ENCODE measurements at places on chromosomes 12 and 14.

- DNase-seq = no peak
Measured at GRCh38 chr12:66624806-66625205, 54.1 kb downstream of the GRIP1 start.

DNA sequence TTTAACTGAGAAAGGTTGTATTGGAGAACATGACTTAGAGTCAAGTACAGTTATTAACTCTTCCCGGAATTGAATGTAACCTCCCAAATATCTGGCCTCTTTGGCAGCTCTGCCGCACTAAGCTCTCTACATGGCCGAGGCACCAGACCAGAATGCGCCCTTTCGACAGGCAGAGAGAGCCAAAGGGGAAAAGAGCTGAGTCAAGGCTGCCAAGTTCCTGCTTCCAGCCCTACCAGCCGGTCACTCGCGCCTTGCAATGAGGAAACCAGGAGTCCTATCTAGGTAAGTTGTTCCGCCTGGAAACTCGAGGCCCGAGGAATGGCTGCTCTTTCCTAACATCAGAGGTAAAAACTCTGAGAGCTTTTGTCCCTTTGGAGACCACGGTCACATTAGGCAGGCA, 172.2 kb downstream of the BRMS1L start:
- DNase-seq = no peak

- no peak for DNase-seq
Measured at GRCh38 chr12:110940933-110941332, 20.6 kb upstream of the MYL2 start.

DNA sequence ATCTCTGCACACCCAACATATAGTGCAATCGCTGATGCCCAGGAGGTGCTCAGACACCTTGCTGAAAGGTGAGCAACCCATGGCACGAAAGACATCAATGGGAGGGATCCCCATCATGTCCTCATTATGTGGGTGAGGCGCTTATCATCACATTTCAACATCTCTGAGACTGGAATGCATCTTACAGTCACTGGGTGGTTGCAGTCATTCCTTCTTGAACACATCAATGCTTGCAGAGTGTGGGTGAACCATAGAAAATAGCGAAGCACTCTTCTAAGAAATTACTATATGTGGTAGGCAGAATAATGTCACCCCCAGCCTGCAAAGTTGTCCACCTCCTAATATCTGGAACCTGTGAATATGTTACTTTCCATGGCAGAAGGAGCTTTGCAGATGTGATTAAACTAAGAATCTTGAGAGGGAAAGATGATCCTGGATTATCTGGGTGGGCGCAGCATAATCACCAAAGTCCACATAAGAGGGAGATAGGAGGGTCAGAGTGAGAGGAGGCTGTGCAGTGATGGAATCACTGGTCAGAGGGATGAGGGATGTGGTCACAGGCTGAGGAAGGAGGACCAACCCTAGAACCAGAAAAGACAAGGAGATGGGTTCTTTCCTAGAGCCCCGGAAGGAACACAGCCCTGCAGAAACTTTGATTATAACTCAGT, 51.2 kb downstream of the GLRX5 start:
- DNase-seq = no peak

DNA sequence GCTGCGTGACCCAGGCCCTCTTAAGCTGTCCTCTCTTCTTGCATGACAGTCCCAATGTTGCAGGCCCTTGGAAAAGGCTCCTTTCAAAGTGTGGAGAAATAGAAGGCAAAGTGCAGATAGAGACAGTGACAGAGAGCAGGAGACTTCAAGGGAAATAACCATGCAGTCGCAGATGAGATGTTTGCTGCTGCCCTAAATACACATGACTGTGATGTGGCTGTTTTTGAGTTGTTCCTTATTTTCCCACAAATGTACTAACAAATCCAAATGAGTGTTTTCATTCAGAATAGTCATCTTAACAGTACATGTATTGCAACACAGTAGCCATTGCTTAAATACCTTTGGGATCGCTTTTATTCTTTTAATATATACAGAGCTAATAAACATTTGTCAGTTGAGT, 101.6 kb downstream of the SLC15A5 start:
- no peak for DNase-seq

DNA sequence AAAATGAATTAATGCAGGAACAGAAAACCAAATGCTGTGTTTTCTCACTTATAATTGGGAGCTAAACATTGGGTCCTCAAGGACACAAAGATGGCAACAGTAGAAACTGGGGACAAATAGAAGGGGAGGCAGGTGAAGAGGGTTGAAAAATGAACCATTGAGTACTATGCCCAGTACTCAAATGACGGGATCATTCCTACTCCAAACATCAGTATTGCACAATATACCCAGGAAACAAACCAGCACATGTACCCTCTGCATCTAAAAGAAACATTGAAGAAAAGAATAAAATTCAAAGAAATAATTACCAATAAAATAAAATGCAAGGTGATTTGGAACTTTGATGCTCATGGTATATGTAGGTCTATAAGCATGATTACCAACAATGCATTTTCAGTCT, 110.8 kb downstream of the LMO3 start:
- DNase-seq = no peak

GRCh38 chr14:89493877-89494634, 77.0 kb upstream of the FOXN3 start:
- DNase-seq = no peak

DNA sequence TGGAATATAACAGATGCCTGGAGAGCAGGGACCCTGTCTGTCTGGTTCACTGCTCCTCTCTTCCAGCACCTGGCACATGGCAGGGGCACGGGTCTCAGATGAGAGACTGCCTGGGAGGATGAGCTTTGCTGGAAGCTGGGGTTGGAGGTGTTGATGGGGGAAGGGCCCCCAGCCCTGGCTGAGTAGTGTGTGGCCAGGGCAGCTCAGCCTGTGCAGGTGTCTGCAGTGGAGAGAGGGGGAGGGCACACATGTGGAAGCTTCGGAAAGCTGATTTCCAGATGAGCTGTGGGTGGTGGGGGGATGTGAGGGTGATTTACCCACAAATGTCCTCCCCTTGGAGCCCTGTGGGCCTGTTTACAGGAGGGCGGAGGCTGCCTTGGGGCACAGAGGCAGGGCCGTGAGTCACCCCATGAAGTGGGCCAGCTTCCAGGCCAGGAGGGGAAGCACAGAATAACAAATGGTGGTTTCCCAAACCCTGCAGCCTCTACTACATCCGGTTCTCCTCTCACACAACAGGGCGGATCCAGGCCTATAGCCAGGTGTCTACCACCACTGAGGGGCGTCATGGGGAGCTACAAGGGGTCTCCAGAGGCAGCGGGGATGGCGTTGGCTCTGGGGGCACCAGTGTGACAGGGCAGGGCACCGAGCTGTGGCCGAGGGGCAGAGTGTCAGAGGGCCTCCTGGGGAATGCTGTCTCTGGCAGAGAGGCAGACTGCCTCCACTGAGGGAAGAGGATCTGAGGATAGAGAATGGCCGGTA, 11.0 kb downstream of the KRT7 start:
- DNase-seq = peak; percentile 41

DNA sequence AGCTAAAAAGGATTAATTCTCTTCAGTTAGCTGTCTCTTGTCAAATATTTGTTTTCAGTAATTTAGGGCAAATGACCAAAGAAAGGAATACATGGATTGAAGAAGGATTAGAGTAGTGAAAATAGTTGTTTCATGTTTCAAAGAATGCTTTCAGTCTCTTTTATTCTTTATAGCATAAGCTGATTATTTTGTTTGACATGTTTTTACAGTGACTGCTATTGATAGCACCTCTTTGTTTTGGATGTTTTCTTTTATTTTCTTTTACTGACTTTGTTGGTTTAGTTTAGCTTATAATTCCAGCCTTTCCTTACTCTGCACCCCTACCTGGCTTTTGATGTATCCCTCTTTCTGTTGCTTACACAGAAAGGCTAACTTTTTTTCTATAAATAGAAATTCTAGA, 29.3 kb upstream of the SGPP1 start:
- DNase-seq = no peak

DNA sequence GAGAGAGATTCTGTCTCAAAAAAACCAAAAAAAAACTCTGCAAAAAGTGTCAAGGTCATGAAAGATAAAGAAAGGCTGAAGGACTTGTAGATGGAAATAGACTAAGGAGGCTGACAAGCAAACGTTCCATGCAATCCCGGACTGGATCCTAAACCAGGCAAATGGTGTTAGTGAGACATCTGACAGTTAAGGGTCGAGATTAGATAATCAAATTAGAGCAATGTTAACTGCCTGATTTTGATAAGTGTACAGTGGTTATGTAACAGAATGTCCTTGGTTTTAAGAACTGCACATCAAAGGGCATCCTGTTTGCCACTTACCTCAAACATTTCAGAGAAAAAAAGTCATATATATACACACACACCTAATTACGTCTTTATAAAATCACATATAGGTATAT, 3.5 kb upstream of the RAN start:
- DNase-seq = no peak

GRCh38 chr14:92248696-92249095, 74.3 kb upstream of the SLC24A4 start:
- no peak for DNase-seq

- no peak for DNase-seq
Measured at GRCh38 chr12:60094436-60094835, 498.6 kb downstream of the SLC16A7 start.

DNA sequence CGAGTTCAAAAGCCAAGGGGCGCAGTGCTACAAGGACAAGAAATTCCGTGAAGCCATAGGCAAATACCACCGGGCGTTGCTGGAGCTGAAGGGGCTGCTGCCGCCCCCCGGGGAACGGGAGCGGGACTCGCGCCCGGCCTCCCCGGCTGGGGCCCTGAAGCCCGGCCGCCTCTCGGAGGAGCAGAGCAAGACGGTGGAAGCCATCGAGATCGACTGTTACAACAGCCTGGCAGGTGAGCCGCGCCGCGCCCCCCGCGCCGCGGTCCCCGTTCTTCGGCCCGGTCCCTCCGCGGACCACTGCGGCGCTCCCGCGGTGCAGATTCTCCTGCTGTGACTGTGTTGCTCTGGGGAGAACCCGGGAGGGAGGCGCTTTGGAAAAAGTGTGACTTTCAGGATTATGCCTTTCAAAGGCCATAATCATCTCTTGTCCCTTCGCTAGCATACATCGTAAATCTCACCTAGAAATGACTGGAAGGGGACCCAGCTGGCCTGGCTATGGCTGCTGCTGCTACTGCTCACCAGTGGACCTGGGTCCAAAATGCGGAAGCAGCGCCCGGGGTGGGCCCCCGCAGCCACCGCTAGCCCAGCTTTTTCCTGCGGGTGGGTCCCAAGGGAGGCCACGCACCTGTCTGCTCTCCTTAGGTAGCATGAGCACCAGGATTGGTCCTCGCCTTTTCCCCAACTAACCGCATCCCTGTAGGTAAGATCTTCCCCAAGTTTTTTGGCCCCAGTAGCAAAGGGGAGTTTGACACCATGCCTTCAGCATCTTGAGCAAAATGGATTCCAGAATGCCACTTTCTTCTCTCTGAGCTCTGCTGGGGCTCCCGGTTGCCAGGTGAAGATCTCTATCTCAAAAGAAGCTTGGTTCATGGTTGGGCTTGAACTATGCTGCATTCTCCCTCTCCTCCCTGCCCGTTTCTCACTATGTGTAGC, 853 bp downstream of the TTC9 start:
- no peak for DNase-seq

DNA sequence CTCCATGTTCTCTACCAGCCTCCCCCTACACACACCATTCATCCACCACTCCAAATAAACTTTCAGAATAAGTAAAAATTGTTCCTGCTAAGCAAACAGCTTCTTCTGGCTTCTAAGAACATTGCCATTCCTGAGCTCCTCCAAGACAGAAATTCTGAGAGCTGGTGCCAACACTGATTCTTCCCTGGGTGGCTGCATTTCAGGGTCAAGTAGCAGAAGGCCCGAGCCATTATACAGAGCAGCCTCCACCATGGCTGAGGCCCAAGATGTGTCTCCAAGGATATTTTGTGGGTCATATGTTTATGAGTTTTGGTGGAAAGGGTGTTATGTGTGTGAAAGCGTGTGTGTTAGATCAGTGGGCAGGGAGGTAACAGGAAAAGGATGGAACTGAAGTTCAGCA, 3.5 kb upstream of the RND1 start:
- no peak for DNase-seq

DNA sequence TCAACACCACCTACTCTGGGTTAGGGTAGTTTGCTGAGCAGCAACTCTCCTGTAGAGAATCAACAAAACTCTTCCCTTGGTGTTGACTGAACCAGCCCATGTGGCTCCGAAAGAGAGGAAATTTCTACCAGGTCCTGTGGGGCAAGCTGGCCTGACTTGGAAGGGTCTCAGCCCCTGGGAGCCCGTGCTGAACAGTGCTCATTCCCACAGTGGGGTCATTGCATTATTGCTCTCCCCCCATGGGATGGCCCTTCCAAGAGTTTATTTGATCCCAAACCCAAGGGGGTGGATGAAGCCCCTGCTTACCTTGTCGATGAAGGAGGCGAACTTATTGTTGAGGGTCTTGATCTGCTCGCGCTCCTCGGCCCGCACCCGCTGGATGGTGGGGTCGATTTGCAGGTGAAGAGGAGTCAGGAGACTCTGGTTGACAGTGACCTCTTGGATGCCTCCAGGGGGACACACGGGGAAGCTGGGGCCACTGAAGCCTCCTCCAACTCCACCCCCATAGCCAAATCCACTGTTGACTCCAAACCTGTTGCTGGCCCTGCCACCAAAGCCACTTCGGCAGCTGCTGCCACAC, 580 bp downstream of the KRT75 start:
- DNase-seq = no peak

- DNase-seq = no peak
Measured at GRCh38 chr14:101973356-101973755, 9.0 kb downstream of the DYNC1H1 start.

DNA sequence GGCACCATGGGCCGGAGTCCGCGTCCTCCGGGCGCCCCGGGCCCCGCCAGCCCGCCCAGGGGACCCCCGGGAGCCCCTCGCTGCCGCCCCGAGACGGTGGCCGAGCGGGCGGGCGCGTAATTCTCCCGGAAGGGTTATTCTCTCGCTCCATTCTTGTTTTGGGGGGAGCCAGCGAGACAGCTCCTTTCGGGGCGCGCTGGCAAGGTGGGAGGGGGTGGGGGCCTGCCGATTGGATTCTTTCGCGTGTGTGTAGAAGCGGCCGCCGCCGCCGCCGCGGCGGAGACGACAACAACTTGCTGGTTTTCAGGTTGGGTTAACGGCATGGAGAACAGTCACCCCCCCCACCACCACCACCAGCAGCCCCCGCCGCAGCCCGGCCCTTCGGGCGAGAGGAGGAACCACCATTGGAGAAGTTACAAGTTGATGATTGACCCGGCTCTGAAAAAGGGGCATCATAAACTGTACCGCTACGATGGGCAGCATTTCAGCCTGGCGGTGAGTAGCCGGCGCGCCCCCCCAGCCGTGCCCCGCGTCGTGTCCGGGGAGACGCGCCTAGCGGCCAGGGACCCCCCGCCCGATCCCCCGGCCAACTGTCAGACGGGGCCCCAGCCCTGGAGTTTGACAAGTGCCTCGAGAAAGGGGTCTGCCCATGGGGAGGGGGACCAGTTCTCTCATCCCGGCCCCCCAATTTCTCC, 755 bp downstream of the SETD1B start:
- peak; percentile 54 for DNase-seq

- DNase-seq = no peak
Measured at GRCh38 chr12:71763677-71764379, 9.2 kb downstream of the RAB21 start.
